ENCODE measurements at places on chromosomes 5 and 9.

DNA sequence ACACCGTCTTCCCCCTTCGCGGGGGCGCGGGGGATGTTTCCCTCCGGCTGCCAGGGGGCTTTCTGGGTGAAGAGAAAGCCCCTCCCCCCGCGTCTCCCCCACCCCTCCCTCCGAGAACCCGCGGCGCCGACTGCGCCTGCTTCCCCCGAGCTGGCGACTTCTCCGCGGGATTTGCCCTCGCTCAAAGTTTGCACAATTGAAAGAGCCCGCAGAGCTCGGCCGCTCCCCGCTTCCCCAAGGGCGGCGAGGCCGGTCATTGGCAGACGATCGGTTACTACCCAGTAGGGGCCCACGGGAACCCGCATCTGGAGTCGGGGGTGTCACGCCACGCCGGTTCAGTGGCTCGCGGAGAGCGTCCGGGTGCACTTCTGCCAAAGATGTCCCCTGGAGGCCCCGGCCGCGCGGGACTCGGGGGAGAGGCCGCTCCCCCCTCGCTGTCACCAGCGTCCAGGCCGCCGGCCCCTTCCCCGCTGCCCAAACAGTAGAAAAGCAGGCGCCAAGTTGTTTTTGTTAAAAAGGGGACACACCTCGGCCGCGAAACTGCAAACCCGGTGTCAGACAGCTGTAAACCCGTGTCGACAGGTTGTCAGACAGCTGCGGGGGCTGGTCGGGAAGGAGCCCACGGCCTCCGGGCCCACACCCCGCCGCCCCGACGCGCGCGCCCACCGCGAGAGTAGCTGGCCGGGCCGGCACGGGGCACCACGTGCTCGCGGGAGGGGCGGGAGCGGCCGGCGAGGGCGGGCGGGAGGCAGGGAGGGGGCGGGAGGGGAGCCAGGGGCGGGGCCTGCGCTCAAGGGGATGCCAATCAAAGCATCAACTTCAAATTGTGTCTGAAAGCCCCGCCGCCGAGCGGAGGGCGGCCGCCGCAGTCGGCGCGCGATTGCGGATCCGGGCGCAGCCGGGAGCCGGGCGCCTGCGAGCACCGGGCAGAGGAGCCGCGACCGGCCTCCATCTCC is at the start of gene IRX1:
IRX1 (plus strand) TSS at position 827 of the 956 bp plus-strand sequence. CDS start 274 bp downstream, outside the sequence.
- DNase-seq = no peak

DNA sequence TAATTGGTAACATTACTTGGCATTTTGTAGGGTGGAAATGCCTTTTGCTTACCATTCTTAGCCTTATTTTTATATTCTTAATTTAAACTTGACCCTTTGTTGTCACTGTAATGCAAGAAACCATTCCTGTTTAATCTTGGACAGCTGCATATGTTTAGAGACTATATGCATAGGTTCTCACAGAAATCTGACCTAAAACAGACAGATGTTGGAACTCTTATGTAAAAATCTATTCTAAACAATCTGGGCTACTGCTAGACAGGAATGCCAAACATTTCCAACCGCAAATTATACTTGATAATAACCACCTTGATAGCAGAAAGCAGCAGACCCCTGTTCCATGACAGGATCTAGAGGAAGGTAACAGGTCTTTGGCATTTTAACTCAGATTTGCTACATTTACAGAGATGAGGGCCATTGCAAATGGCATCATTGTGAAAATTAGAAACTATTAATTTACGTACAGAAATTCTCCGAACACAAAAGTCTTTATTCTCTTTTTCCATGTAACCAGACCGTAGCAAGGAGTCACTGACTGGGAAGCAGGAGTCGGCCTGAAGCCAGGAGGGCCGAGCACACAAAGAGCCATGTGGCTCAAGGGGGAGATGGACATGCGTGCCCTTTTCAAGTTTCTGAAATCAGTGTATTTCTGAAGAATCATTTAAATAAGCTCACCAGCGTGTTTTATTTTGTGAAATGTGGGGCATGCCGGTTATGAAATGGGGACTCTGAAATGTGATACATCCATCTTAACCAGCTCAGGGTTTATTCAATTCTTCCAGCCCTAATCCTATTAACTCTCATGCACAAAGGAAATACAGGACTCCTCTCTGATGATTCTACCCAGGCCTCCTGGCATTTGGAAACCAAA is 139.3 kb downstream of the AOPEP start:
- no peak for DNase-seq

GRCh38 chr5:99122976-99123375 is 194.2 kb upstream of the CHD1 start:
- no peak for DNase-seq

- DNase-seq = no peak
Observed at GRCh38 chr9:91943478-91944470, 6.3 kb downstream of the ROR2 start.

All from HuH-7.5 (cell line).